Kasumi-1 (cell line): ENCODE measurements at places on chromosomes 7 and 10.

GRCh38 chr7:80824253-80824652 is 94.6 kb downstream of the SEMA3C start:
- no peak for DNase-seq

DNA sequence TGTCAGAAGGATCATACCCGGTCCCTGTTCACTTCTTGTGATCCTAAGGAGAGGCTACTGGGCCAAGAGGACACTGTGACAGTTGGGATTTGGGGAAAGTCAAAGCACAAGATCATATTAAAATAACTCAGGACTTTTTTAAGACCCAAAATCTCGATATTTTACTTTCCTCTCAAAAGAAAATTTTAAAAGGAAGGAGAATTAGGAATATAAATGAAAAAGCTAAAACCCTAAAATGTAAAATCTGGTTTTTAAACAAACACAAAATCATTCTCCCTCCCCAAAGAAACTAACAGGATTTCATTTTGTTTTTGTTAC is 36.4 kb downstream of the ALOX5 start:
- no peak for DNase-seq

DNA sequence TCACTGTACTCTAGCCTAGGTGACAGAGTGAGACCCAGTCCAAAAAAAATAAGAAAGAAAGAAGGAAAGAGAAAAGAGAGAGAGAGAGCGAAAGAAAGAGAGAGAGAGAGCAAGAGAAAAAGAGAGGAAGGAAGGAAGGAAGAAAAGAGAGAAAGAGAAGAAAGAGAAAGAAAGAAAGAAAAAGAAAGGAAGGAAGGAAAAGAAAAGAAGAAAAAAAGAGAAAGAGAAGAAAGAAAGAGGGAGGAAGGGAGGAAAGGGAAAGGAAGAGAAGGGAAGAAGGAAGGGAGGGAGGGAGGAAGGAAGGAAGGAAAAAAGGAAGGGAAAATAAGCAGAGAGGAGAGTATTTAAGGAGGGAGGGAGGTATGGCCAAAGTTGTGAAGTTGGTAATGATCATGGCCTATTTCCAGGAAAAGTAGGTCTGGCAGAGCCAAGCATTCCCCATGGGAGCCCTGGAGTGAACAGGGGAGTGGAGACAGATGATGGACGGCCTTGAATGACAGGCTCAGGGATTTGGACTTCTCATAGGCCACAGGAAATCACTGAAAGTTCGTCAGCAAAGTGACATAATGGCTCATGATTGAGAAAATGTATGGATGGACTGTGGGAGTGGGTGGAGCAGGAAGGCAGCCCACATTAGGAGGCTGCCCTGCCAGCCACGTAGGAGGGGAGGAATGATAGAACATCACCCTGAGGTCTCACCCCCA is 44.8 kb upstream of the CUX1 start:
- DNase-seq: no peak

DNA sequence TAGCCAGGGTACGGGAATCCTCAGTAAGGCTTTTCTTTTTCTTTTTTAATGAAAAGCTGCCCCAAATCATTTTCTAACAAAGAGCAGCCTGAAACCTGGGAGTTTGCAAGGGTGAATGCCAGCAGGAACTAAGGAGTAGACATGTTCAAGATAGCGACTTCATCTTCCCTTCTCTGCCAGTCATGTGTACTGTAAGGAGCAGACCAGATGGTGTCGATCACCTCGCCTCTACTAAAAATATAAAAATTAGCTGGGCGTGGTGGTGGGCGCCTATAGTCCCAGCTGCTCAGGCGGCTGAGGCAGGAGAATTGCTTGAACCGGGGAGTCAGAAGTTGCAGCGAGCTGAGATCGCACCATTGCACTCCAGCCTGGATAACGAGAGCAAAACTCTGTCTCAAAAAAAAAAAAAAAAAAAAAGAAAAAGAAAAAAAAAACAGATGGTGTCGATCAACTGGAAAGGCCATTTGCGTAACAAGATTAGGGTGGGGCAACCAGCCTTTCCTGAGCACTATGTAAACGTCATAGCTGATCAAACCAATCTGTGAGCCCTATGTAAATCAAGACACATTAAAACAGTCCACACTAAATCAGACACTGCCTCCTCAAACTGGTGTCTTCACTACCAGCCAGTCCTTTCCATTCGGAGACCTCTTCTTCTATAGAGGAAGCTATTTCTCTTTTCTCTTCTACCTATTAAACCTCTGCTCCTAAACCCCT is 33.8 kb downstream of the NOLC1 start:
- DNase-seq: no peak

DNA sequence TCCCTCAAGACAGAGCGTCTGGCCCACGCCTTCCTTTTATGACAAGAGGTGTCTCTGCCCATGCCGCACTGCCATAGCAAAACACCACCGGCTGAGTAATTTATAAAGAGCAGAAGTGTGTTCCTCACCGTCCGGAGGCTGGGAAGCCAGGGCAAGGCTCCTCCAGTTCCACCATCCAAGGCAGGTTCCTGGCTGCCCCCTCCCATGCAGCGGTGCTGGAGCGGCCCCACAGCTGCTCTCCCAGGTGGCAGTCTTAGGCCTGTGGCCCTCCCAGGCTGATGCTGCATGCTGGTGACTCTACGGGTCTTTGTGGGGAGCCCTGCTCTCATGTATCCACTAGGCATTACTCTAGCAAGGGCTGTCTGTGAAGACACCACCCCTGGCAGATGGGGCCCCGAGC is 113.1 kb downstream of the TCERG1L start:
- DNase-seq: no peak

- no peak for DNase-seq
These were observed 8.6 kb downstream of the VIM start for GRCh38 chr10:17236468-17237148.

- DNase-seq: no peak
These were observed 76.5 kb downstream of the TEX36 start for GRCh38 chr10:125606414-125607010.

DNA sequence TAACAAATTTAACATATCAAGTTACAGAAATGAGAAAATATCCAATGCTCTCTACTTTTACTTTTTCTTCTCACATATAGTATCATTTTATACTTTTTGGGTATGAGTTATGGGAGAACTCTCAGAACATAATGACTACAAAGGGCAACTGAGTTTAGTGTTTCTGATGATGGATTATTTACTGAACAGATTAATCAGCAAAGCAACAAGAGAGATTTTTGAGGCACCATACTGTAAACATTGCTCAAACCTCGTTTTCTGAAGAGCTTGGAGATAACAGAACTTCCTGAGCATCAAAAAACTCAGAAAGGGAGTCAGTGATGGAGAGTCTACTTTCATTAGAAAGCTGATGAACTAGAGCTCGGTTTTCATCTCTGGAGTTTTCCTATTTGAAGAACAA is 84.8 kb upstream of the GSDME start:
- no peak for DNase-seq

- no peak for DNase-seq
These were observed 79.4 kb upstream of the FEZF1 start for GRCh38 chr7:122383934-122384333.

- DNase-seq: no peak
These were observed 43.1 kb downstream of the KLF6 start for GRCh38 chr10:3741688-3742461.

GRCh38 chr7:100543586-100543985 is 4.6 kb downstream of the AGFG2 start:
- DNase-seq: no peak
